ENCODE measurements at places on chromosomes 3 and 15.

DNA sequence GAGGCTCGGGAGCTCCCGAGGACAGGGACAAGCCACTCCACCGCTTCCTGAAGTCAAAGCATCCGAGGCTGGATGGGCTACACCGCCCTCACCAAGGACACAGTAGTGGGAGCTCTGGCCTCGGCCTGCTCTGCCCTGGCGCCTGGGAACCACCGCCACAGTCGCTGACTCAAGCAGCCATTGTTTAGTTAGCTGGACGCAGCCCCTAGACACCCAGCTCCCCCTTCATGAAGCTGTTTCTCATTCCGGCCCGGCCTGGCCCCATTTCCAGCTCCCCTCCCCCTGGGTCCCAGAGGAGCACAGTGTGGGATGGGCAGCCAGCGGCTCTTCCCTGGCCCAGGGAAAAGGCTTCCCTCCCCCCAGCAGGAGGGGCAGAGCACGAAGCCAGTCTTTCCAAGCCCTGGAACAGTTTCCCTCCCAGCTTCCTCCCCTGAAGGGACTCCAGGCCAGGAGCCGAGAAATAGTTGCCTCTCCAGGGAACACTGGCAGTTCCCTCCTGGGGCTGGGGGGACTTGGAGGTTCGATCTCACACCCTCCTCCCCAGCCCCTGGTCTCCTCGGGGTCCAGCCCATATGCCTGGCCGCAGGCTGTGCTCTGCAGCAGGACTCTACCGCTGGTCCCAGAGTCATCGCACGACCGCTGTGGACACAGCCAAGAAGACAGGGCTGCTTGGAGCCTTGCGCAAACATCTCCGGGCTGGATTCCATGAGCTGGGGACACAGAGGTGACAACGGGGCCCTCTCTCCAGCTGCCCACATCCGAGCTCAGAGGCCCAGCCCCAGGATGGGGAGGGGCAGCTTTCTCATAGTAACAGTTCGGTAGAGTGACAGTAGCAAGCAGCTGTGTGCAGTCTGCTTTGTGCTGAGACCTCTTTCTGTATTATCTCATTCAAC is 10.0 kb downstream of the PLXND1 start:
- H3K36me3 ChIP-seq: no peaks in the 10 kb centered on the region
- H3K4me1 ChIP-seq: peaks cover 90% of the 10 kb centered on the region
- peak overlapping the region; percentile 34 for H3K4me3 ChIP-seq
- H3K27me3 ChIP-seq: no peaks in the 10 kb centered on the region
- peak overlapping the region; percentile 96 for H3K27ac ChIP-seq
- DNase-seq: peak; percentile 94

- H3K36me3 ChIP-seq: no peaks in the 10 kb centered on the region
- no peaks in the 10 kb centered on the region for H3K27me3 ChIP-seq
- no peak overlapping the region for H3K4me3 ChIP-seq
- peak; percentile 29 for DNase-seq
These were observed 93.4 kb upstream of the CTDSPL start for GRCh38 chr3:37768107-37768809.

DNA sequence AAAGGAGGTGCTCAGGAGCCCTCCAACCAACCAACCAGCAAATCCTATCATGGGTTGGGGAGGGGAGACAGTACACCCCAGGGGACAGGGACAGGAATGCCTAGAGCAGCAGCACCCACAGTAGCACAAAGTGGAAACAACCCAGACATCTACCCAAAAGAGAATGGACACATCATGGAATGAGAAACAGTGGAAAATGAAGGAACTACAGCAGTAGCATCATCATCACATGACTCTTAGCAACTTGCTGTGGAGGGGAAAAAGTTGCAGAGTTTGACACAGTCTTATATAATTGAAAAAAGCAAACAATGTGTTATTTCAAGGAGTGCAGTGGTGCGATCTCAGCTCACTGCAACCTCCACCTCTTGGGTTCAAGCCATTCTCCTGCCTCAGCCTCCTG is 11.0 kb downstream of the C3orf22 start:
- H3K36me3 ChIP-seq: no peaks in the 10 kb centered on the region
- peaks cover 1% of the 10 kb centered on the region for H3K27me3 ChIP-seq
- no peaks in the 10 kb centered on the region for H3K4me1 ChIP-seq
- no peak overlapping the region for H3K27ac ChIP-seq

DNA sequence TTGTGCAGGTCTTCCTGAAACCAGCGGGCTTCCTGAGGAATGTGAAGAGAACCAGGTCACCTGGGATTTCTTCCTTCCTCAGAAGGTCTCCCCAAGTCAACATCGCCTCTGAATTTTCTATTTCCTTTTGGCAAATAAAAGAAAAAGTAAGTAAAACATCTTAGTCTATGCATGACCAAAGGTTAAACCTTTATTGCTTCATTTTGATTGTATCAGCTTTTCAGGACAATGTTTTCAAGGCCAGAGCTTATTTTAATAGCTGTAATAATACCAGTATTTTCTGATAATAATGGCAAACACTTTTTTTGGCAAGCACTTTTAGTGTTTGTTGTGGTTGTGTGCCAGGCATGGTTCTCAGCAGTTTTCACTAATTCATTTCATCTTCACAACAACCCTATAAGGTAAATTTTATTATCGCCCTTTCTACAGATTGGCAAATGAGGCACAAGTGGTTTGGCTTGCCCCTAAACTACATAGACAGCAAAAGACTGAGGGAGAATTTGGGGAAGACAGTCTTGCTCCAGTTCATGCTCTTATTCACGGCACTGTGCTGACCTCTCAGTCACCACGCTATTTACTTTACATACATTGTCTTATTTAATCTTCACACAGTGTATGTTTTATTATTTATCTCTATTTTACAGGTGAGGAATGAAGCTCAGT is 110.4 kb downstream of the RPL22L1 start:
- H3K4me3 ChIP-seq: no peak overlapping the region
- no peaks in the 10 kb centered on the region for H3K36me3 ChIP-seq
- no peaks in the 10 kb centered on the region for H3K4me1 ChIP-seq
- H3K27ac ChIP-seq: no peak overlapping the region
- DNase-seq: no peak

DNA sequence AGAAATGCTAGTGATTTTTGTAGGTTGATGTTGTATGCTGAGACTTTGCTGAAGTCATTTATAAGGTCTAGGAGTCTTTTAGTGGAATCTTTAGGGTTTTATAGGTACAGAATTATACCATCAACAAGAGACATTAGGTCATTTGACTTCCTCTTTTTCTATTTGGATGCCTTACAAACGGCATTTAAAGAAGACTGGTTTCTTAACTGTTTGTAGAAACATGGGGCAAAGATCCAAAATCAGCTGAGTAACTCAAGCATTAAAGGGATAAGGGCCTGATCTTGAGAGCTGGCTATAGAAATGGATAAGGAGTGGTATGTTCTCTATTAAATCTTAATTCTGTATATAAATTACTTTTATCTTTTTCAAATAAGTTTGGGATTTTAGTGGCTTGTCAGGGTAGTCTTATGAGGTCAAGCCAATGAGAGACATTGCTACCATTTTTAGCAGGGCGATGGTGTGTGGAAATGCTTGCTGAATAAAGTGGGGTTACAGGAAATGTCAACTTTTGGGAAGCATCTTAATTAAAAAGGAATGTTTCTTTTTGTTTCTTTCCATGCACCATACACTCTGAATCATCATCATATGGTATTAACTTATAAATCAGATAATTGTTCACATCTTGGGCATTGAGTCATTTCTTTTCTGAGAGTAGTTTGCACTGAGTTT is 197.7 kb upstream of the GBE1 start:
- H3K27ac ChIP-seq: no peak overlapping the region
- H3K27me3 ChIP-seq: no peaks in the 10 kb centered on the region
- no peaks in the 10 kb centered on the region for H3K36me3 ChIP-seq
- H3K4me3 ChIP-seq: no peak overlapping the region
- DNase-seq: no peak

DNA sequence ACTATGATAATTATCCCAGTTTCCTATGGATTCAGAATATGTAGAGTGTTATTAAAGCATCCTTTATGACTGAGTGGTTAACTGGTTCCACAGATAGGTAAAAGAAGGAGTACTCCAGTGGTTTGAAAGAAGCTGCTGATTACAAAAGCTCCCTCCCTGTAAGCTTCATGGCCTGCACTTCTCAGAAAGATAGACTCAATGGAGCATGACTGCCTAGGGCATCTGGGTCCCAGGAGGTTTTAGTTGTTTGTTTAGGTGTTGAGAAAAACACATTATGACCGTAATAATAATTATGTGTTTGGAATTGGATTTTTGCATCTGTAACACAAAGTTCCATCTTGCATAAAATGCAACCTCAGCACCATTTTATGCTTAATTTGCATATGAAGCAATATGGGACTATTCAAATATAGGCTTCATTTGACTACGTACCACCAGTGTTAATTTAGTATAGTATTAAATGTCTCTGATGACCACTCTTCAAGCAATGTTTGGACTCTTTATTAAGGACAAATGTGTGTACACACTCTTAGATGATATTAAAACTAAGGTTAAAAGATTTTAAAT is 121.1 kb downstream of the ROBO2 start:
- H3K4me1 ChIP-seq: no peaks in the 10 kb centered on the region
- H3K36me3 ChIP-seq: no peaks in the 10 kb centered on the region
- no peak for DNase-seq
- no peak overlapping the region for H3K27ac ChIP-seq
- no peak overlapping the region for H3K4me3 ChIP-seq
- H3K27me3 ChIP-seq: no peaks in the 10 kb centered on the region

DNA sequence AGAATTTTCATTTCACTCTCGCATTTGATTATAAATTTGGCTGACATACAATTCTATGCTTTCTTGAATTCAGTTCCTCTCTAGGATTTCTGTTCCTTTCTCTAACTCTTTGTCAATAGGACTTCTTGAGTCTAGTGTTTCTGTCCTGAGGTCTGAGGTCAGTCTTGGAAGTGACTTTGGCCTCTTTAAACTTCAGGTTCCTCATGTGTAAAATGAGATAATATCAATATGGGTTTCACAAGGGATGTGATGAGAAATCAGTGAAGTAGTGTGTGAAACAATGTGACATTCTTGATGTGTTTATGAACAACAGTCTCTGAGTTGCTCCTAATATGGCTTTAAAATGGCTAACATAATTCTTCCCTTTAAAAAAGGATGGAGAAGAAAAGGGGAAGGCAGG is 92.2 kb downstream of the SV2B start:
- H3K27ac ChIP-seq: no peak overlapping the region
- H3K4me3 ChIP-seq: no peak overlapping the region
- no peaks in the 10 kb centered on the region for H3K4me1 ChIP-seq
- no peaks in the 10 kb centered on the region for H3K36me3 ChIP-seq

GRCh38 chr3:59559721-59560435 is 510.1 kb upstream of the CFAP20DC start:
- no peak overlapping the region for H3K27ac ChIP-seq
- no peak for DNase-seq
- no peaks in the 10 kb centered on the region for H3K4me1 ChIP-seq
- H3K27me3 ChIP-seq: no peaks in the 10 kb centered on the region

DNA sequence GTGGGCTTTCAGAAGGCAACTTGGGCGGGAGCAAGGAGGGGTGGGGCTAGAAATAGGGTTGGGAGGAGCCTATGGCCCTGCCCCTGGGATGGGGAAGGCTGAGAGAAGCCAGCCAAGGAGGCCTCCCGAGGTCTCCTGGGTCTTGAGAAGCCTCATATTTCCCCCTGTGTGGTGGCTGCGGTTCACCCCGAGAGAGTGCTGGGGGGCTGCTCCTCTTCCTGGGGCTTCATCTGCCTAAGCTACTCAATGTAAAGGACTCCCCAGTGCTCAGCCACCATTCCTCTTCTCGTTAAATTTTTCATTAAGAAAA is 174.3 kb downstream of the SMAD6 start:
- H3K36me3 ChIP-seq: no peaks in the 10 kb centered on the region
- peaks cover 44% of the 10 kb centered on the region for H3K4me1 ChIP-seq
- no peak overlapping the region for H3K4me3 ChIP-seq
- no peak for DNase-seq

DNA sequence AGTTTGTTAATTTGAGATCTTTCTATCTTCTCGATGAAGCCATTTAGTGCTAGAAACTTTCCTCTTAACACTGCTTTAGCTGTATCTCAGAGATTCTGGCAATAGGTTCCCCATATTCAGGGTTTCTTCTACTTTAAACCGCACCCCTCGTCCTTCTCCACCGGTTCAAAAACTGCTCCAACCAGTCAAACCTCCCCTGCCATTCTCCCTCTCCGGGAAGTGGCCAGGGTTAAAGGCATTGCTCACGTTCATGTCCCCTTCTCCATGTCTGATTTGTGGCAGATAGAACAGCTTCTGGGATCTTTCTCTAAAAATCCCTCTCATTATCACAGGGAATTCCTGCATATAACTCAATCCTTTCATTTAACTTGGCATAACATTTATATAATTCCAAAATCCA is 14.4 kb downstream of the ALDH1L1 start:
- H3K27me3 ChIP-seq: no peaks in the 10 kb centered on the region
- H3K4me3 ChIP-seq: no peak overlapping the region

- H3K4me3 ChIP-seq: no peak overlapping the region
- no peaks in the 10 kb centered on the region for H3K27me3 ChIP-seq
- DNase-seq: no peak
- no peak overlapping the region for H3K27ac ChIP-seq
- H3K36me3 ChIP-seq: no peaks in the 10 kb centered on the region
These were observed 278.9 kb downstream of the OCA2 start for GRCh38 chr15:27820232-27820631.

GRCh38 chr3:122200661-122201060 is 17.2 kb downstream of the CASR start:
- H3K4me3 ChIP-seq: no peak overlapping the region
- H3K27me3 ChIP-seq: no peaks in the 10 kb centered on the region

- no peak overlapping the region for H3K27ac ChIP-seq
- no peak for DNase-seq
- no peaks in the 10 kb centered on the region for H3K36me3 ChIP-seq
- no peak overlapping the region for H3K4me3 ChIP-seq
- no peaks in the 10 kb centered on the region for H3K4me1 ChIP-seq
These were observed 27.1 kb downstream of the DUOX1 start for GRCh38 chr15:45156744-45157455.

- no peaks in the 10 kb centered on the region for H3K27me3 ChIP-seq
- H3K4me1 ChIP-seq: peaks cover 26% of the 10 kb centered on the region
- DNase-seq: peak; percentile 66
These were observed 3.5 kb upstream of the MTFMT start for GRCh38 chr15:65032801-65033537.

GRCh38 chr3:127584734-127585133 is 5.8 kb downstream of the TPRA1 start:
- H3K36me3 ChIP-seq: peaks cover 1% of the 10 kb centered on the region
- DNase-seq: no peak
- H3K4me3 ChIP-seq: no peak overlapping the region
- peaks cover 32% of the 10 kb centered on the region for H3K4me1 ChIP-seq

DNA sequence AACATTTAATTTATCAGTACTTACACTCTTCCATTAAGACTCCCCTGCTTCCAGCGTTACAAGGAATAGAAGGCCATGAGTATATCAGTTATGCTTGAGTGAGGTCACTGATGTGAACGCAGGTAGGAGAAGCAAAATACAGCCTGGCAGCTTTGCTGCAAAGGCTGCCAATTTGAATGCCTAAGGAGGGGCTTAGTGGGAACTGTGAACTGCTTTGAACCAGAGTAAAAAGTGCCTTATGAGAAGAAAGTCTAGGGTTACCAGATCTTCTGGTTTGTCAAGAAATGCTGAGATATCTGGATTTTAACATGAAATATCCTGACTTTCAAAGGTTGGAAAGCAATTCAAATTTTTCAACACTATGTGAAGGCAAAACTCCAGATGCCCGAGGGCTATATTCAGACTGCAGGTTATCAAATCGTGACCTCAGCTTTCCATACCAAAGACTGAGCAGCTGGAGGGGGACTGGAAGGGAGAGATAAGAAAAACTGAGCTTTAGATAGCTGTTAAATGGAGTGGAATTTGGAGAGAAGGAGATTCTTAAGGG is 446.3 kb upstream of the NECTIN3 start:
- H3K4me3 ChIP-seq: no peak overlapping the region
- no peaks in the 10 kb centered on the region for H3K27me3 ChIP-seq
- no peak overlapping the region for H3K27ac ChIP-seq
- H3K4me1 ChIP-seq: no peaks in the 10 kb centered on the region
- H3K36me3 ChIP-seq: no peaks in the 10 kb centered on the region
- no peak for DNase-seq
